ENCODE measurements at places on chromosomes 5 and 9.

DNA sequence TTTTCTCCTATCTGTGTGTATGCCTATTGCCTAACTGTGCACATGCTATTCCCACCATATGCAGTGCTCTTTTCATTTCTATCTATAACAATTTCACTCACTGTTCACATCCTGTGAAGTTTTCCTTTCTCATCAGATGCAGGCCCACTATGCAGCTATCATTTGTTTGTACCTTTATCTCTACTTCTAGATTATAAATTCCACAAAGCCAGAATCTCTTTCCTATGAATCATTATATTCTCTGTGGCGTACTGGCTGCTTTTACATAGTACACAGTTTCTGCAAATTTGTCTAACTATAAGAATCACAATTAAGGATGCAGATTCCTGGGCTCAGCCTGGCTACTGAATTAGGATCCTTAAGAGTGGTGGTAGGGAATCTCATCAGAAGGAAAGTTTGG lies 600.8 kb upstream of the ARRDC3 start:
- no peak for DNase-seq

DNA sequence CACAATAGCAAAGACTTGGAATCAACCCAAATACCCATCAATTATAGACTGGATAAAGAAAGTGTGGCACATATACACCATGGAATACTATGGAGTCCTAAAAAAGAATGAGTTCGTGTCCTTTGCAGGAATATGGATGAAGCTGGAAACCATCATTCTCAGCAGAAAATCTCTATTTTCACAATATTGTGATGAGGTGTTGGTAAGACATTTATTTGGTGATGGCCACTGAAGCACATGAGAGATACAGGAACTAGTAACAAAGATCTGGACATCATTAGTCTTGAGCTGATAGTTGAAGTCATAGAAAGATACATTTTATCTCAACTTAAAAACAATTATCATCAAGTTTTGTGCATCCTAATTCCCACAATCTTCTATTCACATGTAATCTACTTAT lies 70.6 kb downstream of the RAB3C start:
- no peak for DNase-seq

- DNase-seq = no peak
Measured at GRCh38 chr5:62386824-62387223, 16.9 kb downstream of the DIMT1 start.

- no peak for DNase-seq
Measured at GRCh38 chr5:89086390-89087086, 203.6 kb upstream of the MEF2C start.

- DNase-seq = no peak
Measured at GRCh38 chr9:131126059-131126426, 657 bp downstream of the NUP214 start.

DNA sequence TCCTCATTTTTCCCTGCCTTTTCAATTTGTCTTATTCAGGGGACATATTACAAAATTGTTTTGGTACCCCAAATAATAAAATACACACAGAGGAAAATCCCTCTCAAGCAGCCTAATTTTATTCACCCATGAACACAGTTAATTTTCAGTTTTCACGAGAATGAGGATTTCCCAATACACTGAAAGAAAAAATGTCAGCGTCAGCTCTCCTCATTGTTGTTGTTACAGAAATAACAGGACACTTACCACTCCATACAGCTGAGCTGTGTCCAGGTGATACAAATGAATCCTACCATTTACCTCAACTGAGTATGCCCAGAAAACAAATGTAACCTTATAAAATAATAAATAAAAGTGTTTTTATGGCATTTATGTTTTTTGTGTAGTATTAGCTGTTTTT lies 144.6 kb upstream of the PCA3 start:
- DNase-seq = no peak

- no peak for DNase-seq
Measured at GRCh38 chr5:75059912-75060545, 7.7 kb upstream of the GCNT4 start.

DNA sequence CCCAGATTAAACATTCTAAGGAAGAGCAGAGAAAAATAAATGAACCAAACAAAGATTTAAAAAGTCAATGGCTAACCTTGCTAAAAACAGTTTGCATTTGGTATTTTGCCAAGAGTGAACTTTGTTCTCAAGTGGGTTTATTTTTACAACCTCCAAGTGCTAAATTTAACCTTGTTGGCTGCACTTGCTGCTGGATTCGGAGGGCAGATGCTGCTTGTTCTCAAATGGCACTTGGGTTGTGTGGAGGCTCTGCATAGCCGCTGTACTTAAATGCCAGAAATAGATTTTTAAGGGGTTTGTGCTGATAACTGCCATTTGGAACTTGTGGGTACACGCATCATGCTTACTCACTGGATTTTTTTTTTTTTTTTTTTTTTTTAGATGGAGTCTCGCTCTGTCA lies 13.3 kb upstream of the SPATA24 start:
- peak; percentile 51 for DNase-seq

DNA sequence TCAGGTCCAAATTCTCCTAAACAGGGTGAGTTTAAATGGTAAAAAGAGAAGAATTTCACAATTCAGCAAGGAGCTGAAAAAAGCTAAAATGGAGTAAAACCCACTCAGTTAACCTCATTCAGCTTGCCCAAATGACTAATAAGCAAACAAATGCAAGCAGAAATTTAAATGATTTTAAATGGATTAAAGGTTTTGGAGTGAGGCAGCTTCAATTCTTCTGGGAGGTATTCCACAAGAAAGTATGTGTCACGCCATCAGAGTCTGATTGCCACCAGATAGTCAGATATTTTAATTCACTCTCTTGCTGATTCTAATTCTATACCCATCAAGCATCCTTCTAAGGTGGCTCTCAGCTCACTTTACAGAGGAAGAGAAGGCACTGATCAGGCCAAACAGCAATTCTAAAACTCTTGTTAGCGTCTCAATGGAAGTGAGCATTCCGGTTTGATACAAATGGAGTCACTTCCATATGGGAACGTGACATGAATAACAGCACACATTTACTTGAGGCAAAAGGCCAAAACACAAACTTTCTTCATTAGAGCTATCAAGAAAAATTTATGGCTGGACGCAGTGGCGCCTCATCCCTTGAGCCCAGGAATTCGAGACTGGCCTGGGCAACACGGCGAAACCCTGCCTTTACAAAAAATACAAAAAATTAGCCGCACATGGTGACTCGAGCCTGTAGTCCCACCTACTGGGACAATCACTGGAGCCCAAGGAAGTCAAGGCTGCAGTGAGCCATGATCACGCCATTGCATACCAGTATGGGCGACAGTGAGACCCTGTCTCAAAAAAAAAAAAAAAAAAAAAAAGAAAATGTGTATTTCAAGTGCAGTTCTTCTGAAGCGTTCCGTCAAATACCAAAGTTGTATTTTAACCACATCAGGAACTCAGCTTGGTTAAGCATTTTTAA lies 2.0 kb downstream of the CLK4 start:
- DNase-seq = no peak

DNA sequence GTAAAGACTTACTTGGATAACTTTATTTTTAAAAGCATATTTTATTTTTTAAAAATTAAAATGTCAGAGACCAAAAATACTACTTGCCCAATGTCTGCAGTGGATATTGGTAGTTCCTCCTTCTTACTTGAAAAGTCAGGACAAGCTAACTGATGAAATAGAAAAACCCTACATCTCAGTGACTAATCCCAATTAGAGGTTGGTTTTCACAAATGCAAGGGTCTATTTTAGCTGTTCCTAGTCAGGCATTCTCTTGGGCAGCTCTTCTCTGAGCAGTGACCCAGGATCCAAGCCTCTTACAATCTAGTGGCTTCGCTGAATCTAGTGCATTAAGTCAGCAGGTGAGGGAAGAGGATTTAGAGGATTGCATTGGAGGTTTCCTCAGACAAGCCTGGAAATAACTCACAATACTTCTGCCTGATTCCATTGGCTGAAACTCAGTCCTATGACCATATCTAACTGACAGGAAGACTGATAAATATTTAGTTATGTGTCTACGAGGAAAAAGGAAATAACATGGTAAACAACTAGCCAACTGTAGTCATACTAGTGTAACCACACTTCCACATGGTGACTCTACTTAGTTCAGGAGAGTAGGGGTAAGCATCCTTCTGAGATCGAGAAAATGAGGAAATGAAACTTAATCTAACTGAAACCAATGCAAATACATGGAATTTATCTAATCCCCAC lies 34.2 kb upstream of the MIER3 start:
- no peak for DNase-seq

DNA sequence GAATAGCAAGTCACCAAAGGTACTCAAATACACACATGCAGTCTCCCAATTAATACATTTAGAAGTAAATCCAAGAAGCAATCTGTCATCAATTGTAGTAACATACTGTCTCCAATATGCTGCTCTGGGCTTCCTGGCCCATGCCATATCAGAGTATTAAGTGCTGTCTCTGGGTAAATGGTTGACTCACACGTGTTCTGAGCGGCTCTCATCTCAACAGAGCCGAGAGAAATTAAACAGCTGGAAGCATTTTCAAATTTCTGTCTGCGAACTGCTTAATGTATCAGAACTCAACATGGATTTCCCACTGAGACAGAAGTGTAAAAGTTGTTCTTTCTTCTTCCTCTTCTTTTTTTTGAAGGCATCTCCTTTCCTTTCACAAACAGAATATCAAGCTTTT lies 247.3 kb upstream of the TAS2R1 start:
- no peak for DNase-seq

DNA sequence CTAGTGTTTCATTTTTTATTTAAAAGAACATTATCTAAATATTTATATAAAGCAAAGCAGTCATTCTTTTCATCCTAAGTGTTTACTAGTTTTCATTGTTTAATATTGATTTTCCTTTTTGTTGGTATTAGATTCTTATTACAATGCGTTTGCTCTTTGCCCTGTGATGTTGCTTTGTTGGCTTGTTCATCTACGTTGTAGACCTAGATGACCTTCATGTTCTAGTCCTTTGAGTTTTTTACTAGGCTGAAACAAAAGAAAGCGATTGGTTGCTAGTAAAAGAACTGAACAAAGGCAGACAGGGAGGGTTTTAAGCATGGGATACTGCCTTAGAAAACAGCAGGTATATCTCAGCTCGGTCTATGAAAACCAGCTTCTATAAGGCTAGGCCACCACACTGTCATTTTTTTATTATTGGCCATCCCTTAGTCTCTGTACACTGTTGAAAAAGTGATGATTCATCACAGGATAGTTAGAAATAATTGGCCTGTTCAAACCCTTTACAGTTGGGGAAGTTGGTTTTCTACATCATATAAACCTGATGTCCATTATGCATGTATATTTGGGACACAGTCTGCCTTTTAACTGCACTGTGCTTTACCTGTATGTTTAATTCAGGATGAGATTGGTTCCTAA lies 119.0 kb downstream of the ZCCHC7 start:
- DNase-seq = no peak

DNA sequence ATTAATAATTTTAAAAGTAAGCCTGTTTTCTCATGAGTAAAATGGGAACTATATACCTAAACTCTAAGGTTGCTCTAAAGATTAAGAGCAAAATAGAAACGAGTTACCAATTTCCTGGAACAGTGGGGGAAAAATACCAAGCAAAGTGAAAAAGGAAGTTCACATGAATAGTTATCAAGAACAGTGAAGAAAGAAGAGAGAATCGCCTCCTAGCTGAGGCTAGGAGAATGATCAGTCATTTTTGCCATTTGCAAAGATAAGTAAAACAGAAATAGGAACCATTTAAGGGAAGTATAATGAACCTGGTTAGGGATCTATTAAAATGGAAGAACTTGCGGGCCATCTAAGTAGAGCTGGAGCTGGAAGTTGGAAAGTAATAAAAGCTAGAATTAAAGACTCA lies 50.7 kb downstream of the P4HA2 start:
- no peak for DNase-seq

GRCh38 chr5:112124788-112125187 lies 294.3 kb downstream of the EPB41L4A start:
- DNase-seq = no peak

DNA sequence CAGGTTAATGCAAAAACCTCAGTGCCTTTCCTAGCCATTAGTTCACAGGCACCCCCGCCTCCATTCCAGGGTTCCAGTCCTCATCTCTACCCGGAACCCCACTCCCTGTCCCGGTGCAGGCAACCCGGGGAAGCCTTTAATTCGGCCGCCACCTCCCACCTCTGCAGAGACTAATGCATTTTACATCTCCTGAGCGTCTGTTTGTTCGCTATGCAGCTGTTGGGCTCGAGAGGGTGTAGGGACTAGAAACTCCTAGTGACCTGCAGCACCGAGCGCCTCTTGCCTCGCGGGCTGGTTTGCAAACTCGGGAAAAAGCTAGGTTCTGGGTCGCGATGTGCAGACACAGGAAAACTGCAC lies 3.6 kb downstream of the GDNF start:
- no peak for DNase-seq

DNA sequence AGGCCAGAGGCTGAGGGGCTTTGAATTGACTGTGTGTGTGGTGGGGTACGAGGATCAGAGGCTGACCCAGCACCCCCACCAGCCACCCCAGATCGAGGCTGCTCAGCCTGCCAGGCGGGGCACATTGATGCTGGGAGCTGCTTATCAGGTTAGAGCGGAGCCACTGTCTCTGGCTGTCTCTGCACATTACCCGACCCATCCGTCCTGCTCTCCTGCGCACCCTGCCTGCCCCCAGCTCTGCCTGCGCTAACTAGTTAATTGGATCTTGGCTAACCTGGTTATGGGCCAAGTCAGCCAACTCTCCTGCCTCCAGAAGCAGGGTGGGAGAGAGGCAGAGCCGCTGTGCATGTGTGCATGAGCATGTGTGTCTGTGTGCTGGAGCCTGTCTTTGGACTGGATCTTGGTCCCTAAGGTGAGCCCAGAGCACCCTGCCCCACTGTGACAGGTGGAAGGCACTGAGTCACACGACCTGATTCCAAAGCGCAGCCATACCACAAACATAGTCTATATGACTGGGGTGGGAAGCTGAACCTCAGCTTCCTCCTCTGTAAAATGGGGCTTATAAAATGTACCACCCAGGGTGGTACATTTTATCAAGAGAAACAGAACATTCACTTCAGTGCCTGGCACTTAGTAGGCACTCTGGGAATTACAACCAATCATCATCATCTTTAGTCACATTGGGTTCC lies 39.7 kb downstream of the PCDH1 start:
- DNase-seq = no peak

DNA sequence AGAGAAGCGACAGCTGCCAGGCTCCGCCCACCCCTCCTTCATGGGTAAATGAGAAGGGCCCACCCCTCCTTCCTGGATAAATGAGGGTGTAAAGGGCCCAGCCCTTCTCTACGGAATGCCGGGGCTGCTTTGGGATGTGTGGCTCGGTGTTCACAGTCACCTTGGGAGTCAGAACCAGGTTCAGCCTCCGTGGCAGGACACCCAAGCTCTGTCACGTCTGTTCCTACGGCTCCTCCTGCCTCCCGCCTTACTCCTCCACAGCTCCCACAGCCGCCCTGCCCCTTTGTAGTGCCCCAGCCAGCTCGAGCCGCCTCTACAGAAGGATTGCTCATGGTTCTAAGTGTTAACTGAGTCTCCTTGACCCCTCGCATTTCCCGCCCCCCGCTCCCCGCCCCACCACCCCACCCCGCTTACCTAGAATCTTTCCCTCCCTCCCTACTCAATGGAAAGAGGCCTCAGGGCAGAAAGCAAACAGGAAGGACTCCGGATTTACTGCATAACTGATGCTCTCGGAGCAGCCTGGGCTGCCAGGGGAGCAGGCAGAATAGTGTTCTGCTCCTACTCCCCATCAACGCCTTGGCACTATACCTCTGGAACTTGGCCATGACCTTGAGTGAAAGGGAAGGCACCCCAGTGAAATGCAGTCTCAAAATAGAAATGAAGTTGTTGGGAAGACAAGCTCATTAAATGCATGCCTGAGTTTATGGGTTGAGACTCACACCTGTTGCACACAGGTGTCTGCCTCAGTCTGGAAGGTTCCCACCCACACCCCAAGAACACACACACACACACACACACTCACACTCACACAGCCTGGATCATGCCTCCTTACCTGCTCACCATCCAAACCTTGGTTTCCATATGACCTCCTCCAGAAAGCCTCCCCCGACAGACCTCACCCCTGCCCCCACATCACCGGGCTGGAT lies 59.6 kb downstream of the NEURL1B start:
- DNase-seq = no peak
